ENCODE measurements at places on chromosomes 6 and 20.

- no peak for DNase-seq
These were observed 45.1 kb downstream of the TRERF1 start for GRCh38 chr6:42406306-42407280.

DNA sequence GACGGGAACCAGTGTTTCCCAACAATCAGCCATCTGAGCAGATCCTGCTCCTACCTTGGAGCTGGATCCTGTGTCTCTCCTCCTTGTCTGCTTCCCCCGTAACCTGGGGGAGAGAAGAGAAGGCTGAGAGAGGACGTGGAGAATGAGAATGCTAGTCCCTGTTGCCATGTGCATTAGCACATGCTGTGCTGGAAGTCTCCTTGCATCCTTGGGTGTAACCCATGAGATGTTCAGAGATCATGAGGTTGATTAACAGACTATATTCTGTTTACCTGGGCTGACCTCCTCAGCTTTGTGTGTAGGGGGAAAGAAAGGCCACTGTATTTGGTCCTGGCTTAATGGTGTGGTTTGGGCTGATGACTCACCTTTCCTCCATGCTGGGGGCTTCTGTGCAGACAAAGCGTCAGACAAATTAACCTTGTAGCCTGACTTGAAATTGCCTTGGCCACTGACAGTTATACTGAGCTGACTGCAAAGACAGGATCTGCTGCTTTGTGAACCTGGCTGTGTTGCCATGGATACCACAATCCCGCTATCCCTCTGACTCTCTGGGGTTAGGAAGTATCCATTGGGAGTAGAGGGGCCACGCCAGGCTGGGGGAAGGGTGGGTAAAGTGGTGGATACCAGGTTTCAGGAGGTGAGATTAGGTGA lies 243.7 kb upstream of the CHD6 start:
- no peak for DNase-seq

- no peak for DNase-seq
These were observed 70.1 kb upstream of the EMILIN3 start for GRCh38 chr20:41436679-41437078.

GRCh38 chr20:16400234-16400633 lies 173.0 kb downstream of the KIF16B start:
- no peak for DNase-seq

DNA sequence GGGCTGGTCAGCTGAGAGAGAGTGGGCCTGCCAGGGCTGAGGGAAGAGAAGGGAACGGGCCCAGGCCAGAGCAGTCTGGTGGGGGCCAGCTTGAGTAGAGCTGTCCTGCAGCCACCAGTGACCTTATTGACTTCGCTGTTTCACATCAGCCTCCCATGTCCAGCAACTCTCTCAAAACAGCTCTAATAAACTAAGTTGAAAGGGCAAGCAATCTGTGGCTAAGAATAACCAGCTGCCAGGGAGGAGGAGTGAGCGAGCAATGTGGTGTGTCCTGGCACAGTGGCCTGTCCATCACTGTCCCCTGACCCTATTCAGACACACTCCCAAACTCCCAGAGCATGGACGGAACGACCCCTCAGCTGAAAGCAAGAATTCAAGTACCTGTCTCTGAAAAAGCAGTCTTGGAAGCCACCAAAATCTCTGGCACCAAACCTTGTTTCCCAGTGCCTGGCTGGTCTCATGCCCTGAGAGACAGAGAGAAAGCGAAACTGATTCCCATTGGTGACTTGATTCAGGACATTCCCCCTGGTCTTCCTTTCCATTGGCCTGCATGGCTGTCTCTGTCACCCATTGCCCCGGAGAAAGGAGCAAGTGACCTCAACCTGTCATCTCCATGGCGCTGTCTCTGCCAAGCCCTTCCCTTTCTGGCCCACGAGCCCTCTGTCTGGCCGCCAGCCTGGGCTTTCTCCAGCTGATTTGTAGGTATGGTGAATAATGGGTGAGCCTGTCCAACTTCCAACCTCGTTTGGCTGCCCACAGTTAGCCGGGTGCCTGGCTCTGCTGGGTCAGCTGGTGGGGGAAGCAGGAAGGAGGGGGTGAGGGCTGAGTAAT lies at the start of gene DDO:
TSS of gene DDO (minus strand) at position 490 of the 831 bp plus-strand sequence. CDS start 2,113 bp downstream, outside the sequence.
- DNase-seq: no peak

GRCh38 chr20:56689318-56689717 lies 60.2 kb downstream of the TFAP2C start:
- DNase-seq: no peak

DNA sequence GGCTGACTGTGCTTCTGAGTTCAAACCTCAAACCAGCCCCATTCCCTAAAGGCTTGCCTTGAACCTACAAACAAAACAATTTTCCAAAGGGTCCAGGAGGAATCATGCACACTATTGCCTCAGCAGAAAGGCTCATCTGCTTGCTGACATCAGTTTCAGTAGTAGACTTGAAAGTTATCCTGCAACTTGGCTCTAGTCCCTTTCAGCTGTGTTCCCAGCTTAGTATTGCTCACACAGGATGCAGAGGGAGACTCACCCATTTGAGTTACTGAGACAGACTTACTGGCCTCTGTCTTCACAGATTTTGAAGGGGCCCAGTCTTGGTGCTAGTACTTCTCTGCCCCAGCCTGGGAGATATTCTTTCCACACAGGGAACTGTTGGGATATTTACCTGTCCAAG lies 38.5 kb upstream of the TFB1M start:
- DNase-seq: no peak

- no peak for DNase-seq
These were observed 39.3 kb upstream of the LOC128125822 start for GRCh38 chr6:63533026-63533425.

DNA sequence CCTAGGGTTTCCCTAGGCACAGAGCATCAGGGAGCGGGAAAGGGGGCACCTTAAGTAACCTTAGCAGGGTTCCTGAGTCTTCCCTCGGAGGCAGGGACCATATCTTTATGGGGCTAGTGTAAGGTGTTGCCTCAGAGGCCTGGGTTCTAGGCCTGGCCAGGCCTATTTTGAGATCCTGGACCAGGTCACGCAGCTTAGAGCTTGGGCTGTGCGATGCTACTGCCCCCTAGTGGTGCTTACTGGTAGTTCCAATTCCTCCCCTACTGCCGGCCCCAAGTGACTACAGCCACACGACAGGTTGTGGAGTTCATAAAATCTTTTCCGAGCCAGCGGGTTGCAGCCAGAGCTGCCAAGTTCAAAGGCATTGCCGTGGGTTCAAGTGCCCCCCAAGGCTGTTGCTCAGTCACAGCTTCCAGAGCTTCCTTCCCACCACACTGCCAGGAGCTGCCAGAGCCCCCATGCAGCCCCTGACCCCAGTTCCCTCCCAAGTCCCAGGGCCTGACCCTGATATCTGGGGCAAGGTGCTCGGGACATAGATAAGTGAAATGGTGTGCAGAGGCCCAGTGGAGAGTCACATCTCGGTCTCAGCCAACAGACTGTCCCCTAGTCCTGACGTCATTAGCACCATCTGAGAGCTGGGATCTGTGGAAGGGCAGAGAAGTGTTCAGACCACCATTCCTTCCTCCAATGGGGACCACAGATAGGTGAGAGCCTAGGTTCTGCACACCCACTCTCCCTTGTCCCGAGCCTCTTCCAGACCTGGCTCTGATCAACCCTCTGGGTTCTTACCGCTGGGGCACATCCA lies 3.3 kb downstream of the LRRC73 start:
- DNase-seq: peak; percentile 87

DNA sequence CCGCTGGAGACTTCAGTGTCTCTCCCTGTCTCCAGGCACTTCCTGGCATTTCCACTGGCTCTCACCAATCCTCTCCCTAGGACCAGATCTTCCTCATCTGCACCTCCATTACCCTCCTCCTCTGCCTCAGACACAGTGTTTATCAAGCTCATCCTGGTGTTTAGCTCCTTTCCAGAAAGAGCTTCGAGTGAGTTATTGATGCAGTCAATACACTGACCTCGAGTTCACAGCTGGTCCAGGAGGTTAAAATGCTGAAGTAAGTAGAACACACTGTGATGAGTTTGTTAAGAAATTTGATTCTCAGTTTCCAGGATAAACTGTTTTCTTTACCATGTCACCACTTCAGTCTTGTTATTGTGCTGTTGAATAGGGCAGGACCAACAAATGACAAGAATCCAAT lies 42.1 kb upstream of the ARMC2 start:
- DNase-seq: no peak

DNA sequence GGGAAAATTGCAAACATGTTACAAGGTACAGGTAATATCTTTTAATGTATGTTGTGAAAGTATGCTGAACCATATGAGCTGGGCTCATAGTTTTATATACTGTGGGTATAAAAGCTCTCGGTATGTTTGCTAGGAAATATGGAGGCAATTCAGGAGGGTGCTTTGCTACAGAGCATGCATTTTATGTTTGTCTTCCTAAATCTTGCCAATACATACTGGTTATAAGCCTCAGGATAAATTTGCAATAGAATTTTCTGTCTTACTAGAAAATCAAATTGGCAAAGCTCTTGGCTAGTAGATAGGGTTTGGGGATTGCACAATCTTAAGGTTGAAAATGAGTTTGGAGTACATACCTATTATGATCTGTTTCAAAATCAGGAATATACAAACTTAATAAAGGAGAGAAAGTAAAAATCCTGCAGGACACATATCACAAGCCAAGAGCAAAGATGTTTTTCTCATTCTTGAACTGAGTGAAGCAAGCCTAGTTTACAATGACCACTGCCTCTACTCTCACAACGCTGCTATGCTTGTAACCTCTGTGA lies 751.2 kb downstream of the HDGFL1 start:
- no peak for DNase-seq

GRCh38 chr6:148345176-148345575 lies 2.5 kb downstream of the SASH1 start:
- no peak for DNase-seq

DNA sequence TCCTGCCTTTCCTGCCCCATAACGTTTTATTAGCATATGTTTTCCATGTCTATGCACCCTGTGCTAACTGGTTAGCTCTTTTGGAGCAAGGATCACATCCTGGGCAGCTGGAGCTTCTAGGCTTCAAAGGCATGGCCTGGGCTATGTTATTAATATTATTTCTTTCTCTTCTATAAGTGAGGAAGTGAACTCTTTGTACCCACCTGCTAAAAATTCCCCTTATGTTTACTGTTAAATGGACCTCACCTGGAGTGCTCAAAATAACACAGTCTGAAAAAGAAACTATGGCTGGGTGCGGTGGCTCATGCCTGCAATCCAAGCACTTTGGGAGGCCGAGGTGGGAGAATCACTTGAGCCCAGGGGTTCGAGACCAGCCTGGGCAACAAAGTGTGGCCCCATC lies 97.8 kb downstream of the TNFAIP3 start:
- no peak for DNase-seq

GRCh38 chr6:68636666-68637065 lies 1.6 kb downstream of the ADGRB3 start:
- no peak for DNase-seq

Data from CD4-positive, CD25-positive, alpha-beta regulatory T cell (primary cell).